ENCODE measurements at places on chromosomes 3 and 15.

GRCh38 chr3:9398700-9399336, 1.4 kb downstream of the SETD5 start:
- no peak for DNase-seq

DNA sequence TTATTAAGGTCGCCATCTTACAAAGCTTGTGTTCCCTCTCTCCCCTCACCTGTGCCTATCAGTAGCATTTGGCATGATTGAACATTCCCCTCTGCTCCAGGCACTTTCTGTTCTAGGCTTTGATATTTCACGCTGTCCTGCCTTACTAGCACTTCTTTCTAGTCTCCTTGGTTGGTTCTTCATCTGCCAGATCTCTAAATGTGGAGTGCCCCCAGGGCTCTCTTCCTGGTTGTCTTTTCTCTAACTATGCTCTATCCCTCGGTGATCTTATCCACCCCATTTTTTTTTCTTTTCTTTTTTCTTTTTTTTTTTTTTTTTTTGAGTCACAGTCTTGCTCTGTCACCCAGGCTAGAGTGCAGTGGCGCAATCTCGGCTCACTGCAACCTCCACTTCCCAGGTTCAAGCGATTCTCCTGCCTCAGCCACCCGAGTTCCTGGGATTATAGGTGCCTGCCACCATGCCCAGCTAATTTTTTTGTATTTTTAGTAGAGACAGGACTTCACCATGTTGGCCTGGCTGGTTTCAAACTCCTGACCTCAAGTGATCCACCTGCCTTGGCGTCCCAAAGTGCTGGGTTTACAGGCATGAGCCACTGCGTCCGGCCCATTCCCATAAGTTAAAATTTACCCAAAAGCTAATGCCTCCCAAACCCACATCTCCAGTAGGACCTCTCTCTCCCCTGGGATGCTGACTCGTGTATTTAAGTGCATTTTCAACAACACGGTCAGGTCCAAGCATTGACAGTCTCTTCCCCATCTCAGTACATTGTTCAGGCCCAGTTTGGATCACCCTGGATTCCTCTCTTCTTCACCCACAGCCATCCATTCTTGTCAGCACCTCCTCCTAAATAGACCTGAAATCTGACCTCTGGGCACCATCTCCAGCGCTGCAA, 5.2 kb downstream of the NUSAP1 start:
- DNase-seq, result no peak

- DNase-seq, result no peak
Measured at GRCh38 chr15:77650265-77650664, 17.6 kb upstream of the LINGO1 start.

DNA sequence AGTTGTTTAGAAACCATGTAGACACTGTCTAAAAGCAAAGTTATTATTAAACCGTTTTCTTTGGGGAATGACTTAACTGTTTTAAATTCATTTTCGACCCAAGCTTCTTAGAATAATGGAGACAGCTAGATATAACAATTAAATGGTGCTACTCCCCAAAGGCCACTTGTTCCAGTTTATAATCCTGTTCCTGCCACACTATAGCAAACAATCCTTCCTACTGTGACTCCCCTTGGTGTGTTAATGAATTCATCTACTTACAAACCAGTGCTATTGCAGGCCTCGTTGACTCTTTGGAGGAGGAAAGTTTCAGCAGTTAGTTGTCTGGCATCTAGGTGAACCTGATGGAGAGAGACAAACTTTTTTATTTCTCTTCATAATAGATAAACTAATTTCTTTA, 25.2 kb upstream of the CLSTN2 start:
- DNase-seq, result no peak

DNA sequence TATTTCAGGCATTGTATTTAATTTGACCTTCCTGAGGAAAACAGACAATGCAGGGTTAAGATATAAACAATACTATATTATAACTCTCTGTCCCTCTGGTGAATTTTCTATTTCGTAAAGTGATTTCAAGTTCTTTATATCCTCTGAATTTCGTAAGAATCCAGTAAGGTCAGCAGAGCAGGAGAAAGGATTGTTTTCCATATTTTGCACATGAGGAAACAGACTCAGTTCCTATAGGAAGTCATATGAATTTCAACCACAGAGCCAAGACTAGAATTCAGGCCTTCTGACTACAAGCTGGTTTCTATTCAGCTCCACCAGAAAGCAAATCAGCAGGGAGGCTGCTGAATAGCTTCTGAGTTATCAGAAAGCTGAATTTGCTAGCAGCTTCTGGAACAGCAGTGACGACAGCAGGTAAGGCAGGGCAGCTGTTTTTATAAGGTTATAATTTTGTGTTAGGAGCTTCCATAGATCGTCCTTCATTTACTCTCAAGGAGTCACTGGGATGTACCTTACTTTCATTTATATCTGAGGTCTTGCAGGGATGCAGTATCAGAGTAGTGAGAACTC, 11.1 kb upstream of the PLAAT1 start:
- DNase-seq, result no peak

GRCh38 chr3:170483485-170484262, 65.0 kb downstream of the CLDN11 start:
- DNase-seq, result no peak

DNA sequence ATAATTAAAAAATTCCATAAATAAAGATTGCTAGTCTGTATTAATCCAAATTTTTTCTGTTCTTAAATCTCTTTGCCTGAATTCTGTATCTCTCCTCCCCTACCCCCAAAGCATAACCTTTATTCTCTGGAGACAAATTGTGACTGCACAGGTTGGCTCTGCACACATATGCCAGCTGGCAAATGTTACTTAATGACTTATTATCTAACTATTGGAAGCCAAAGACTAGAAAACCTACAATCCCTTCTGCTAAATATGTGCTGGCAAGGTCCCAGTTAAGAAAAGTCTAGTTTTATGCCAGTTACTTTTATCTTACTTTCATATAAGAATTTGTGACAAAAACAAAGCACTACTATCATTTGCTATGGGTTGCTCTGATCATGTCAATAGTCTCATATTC, 569.3 kb downstream of the MECOM start:
- DNase-seq, result no peak

- DNase-seq, result no peak
Measured at GRCh38 chr15:72368325-72368724, 7.5 kb downstream of the HEXA start.

DNA sequence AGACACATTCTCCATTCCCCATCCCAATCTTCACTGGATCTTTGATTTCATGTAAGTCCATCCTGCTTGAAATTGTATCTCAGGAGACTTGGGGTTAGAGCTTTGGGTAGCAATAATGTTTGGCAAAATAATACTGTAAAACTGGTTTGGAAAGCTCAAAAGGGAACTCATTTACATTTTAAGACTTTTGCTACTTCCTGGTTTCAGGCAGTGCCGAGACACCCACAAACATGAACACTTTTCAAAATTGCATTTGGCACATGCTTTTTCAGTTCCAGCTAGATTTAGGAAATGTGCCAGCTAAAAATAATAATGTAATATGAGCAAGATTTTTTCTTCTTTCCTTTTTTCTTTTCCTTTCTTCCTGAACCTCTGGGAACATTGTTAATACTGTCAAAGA, 145.7 kb upstream of the CBLB start:
- DNase-seq, result no peak

DNA sequence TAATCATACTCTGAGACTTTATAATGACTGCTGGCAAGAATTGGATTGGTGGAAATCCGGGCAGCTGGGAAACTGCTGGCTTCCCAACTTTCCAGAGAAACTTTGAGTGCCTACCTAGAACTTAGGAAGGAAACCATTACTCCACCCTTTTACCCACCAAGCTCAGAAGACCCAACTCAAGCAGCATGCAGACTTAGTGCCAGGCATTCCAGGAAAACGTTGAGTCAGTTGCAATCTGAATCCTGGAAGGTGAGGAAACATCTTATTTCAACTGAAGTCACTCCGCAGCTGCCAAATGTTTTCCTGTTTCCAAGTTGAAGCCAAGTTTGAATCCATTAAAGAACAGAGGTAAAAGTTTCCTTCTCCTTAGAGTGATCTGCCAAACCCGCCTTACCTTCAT, 126.5 kb downstream of the ZNF385D start:
- DNase-seq, result no peak

DNA sequence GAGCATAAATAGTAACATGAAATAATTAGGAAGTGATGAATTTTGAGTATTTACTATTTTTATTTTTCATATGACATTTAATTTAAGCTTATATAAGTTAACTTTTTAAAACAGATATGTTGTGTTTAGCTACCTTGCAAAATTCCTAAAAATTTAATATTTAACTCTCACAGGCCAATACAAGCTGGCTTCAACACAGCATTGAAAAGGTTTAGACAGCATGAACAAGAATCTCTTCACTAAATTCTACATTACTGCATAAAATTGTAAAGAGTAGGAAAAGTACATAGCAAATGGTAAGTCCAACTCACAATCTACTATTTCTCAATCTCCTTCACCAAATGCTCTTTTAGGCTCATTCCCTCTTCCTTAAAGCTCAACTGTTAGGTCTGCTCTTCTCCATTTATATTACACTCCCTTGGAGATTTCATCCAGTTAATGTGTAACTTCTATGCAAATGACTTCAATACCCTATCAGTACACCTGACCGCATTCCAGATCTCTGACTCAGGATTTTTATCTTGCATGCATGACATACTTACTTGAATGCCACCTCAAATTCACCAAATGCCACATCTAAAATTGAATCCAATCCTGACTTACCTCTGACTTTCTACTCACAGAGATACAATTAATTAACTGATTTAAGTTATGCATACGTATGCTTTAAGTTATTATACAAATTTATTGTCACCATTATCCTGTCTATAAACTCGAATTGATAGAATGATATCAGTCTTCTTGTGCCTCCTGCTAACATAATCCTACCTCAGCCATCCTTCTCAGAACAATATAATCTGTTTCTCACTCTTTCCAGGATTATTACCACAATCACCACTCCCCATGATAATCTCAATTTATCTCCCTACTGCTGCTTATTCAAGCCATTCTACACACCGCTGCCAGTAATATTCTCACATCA, 127.0 kb downstream of the STAG1 start:
- no peak for DNase-seq

All from DMS153 (cell line).